ENCODE measurements at places on chromosomes 13 and 19. TPM values are rescaled to one million over a fixed set of nuclear protein-coding genes. Genes with fewer than 3 reads are reported as not detected.

- DNase-seq: no peak
Observed at GRCh38 chr19:19429361-19429760, 23.9 kb downstream of the GATAD2A start.

DNA sequence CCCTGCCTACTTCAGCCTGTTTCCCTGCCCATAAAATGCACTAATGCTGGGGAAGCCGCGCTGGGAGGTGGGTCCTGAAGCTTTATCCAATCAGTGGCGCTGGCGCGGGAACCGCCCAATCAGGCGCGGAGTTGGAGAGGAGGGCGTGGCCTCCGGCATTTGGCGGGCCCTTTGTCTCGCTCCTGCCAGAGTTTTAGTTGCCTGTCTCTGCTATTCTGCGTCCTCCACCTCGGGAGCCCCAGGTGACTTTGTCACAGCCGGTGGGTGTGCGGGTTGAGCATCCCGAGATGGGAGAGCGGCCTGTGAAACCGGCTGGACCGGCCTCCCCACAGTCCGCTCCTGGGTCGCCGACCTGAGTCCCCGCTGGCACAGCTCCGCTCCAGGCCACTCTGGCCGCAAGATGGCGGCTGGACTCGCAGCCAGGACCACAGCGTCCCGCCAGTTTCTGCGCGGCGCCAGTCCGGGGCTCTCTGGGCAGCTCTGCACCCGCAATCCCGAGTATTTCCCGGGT lies 30.7 kb upstream of the ZNF429 start:
- peak; percentile 89 for DNase-seq

DNA sequence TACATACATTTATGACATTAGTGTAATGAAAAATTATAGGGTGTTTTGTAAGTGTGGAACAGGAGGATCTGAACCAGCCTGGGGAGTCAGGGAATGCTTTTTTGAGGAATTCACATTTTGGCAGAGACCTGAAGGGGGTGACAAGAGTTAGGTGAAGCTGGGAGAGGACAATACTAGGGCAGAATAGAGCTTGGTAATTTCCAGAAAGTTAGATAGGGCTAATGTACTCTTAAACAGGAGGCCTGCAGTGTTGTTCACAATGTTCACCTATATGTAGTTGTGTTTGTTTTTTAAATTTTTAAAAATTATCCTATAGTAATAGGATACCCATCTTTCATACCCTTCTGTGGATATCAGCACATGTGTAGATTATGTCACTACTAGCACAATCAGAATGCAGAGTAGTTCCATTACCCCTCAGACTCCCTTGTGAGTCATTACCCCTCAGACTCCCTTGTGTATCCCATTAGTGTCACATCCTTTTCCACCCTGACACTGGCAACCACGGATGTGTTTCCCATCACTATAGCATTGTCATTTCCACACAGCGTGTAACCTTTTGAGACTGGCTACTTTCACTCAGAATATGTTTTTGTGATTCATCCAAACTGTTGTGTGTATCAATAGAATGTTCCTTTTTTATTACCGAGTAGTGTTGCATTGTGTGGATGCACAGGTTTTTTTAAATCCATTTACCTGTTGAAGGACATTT lies 43.1 kb downstream of the PCCA start:
- no peak for DNase-seq

The CCDC8 gene
- 86.6 TPM for polyA plus RNA-seq

The B3GNT8 gene
- 2.3 TPM for polyA plus RNA-seq

- no peak for DNase-seq
Observed at GRCh38 chr13:79660361-79660760, 179.4 kb downstream of the NDFIP2 start.

The ICAM4 gene
- polyA plus RNA-seq: not detected

The SERTAD1 gene
- polyA plus RNA-seq: not detected

The AP1M2 gene
- polyA plus RNA-seq: 0.43 TPM

The NDUFB7 gene
- 109 TPM for polyA plus RNA-seq

DNA sequence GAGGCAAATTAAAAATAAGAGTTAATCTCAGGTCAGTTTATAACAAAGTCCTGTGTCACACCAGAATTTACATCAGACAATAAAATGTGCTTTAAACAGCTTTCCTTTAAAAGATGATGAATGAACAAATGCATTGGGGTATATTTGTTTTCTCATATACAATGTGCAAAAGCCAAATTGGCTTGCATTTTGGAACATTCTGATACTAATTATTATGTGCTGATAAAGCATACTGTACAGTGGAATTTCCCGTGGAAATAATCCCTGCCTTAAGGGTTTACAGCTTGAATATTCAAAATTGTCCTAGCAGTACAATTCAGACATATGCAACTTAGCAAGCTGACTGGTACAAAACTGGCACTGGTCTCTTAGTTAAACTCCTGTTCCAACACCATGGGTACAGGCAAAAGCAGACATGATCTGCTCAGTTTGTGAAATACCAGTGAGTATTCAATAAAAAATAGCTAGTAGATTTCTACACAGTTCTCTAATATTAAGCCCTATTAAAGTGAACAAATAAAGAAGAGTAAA lies 373.4 kb downstream of the SLITRK1 start:
- DNase-seq: peak; percentile 31

DNA sequence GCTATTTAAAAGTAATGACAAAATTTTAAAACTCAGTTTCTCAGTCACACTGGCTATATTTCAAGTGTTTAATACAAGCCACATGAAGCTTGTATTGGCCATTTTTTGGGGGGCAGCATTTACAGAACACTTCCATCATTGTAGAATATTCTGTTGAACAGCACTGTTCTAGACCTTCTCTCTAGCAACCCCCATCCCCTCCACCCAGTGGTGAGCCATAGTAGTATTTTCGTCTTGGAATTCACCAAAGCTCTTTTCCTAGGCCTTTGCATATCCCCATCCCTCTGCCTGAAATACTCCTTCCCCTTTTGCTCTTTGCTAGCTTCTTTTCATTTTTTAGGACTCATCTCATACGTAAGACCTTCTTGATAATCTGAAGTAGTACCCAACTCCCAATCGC lies 99.5 kb downstream of the ZC3H13 start:
- DNase-seq: no peak

- DNase-seq: no peak
Observed at GRCh38 chr19:49940482-49940791, 11.1 kb upstream of the NUP62 start.

DNA sequence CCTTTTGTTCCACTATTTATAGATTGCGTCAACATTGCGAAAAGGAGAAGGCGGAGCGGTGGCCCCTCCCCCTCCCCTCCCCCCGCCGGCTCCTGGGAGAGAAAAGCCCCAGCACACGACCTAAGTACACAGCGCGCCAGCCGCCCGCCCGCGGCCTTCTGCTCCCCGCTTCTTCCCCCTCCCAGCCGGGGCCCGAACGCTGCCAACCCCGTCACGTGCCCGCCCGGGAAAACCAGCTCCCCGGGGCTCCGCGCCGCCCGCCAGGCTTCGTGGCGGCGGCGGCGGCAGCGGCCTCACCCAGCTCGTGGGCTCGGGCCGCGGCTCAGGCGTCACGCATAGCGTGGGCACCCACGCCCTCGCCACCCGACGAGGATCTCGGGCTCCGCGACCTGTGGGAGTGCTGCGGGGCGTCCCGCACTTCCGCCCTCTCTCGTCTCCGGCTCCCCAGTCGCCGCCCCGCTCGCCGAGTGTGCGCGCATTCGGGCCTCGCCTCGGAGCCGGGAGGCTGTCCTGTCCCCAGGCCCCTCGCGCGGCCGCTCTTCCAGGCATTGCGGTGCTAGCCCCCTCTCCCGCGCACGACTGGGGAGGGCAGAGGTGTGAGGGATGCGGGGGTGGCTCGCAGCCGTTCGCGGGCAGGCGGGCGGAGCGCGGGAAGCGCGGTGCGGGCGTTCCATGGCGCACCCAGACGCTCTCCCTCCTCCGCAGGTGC lies 110.5 kb downstream of the KCNRG start:
- peak; percentile 86 for DNase-seq

GRCh38 chr13:29857085-29857484 lies 6.7 kb upstream of the UBL3 start:
- DNase-seq: no peak

DNA sequence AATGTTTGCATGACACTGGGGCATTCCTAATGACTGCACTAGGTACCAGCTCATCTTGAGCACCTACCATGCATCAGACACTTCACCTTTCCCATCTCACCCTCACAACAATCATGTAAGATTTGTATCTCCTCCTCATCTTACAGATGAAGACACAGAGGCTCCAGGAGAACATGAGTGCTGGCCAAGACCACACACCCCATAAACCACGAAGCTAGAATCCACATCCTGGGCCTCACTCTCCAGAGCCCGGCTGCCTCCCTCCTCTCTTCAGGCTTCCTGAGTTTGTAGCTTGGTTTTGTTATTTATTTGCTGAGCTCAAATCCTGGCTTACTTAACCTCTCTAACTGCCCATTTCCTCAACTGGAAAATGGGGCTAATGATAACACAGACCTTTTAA lies 25.9 kb downstream of the FAM216B start:
- DNase-seq: no peak

DNA sequence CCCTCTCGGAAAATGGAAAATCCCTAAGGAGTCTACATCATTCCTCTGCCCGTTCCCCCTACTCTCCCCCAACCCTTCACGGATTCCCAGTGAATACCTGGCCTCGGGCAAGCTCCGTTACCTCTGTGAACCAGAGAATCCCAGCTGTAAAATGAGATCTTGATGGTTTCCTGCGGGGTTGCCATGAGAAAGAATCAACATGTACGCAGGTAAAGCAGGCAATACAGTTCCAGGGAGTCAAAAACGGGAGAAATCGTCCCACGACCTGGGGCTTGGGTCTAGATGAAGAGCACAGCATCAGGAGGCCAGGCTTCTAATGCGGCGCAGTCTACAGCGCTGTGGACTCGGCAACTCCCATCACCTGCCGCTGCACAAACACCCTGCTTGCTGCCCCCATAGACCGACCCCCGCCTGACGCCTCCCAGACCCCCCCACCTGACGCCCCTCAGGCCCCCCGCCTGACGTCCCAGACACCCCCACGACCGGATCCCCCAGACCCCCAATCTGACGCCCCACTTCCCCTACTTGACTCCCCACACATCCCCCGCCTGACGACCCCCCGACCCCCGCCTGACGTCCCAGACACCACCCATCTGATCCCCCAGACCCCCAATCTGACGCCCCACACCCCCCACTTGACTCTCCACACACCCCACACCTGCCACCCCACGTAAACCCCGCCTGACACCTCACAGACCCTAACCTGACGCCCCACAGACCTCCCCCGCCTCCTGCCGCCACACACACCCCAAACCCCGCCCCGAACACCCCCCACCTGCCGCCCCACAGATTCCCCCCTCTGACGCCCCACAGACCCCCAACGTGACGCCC lies 680 bp downstream of the LIG4 start:
- no peak for DNase-seq

DNA sequence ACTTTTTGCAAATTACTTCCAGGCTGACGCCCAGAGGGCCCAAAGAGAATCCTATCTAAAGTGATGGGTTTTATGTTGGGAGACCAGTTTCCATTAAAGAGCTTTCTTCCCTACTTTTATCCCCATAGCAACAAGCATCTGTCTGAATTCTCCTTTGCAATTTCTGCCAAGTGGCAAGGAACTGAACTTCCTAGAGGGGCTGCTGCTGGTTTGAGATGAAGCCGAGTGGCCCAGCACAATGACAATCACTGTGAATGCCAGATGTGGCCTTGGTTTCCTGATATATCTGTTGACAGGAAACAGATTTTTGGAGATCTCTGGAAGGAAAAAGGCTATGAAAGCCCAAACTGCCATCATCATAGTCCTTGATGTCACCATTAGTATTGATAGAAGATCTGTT lies 198.6 kb downstream of the OXGR1 start:
- DNase-seq: no peak

DNA sequence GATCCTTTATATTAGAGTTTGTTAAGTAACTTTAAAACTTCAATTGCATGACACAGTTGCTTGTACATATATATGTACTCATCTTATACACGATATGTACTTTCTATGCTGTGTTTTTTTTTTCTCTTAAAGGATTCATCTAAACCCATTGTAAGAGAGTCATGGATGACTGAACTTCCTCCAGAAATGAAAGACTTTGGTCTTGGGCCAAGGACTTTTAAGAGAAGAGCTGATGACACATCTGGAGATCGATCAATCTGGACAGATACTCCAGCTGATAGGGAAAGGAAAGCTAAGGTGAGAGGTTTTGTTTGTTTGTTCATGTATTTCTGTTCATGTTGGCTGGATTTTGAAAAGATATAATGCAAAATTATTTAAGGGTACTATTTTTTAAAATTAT lies 26.0 kb downstream of the GPALPP1 start:
- DNase-seq: no peak

- no peak for DNase-seq
Observed at GRCh38 chr19:45782162-45782691, at the start of gene DMPK. DMPK (minus strand) TSS chr19:45782490; CDS start chr19:45782352, 138 bp downstream.

The UBL3 gene
- polyA plus RNA-seq: 32.9 TPM

DNA sequence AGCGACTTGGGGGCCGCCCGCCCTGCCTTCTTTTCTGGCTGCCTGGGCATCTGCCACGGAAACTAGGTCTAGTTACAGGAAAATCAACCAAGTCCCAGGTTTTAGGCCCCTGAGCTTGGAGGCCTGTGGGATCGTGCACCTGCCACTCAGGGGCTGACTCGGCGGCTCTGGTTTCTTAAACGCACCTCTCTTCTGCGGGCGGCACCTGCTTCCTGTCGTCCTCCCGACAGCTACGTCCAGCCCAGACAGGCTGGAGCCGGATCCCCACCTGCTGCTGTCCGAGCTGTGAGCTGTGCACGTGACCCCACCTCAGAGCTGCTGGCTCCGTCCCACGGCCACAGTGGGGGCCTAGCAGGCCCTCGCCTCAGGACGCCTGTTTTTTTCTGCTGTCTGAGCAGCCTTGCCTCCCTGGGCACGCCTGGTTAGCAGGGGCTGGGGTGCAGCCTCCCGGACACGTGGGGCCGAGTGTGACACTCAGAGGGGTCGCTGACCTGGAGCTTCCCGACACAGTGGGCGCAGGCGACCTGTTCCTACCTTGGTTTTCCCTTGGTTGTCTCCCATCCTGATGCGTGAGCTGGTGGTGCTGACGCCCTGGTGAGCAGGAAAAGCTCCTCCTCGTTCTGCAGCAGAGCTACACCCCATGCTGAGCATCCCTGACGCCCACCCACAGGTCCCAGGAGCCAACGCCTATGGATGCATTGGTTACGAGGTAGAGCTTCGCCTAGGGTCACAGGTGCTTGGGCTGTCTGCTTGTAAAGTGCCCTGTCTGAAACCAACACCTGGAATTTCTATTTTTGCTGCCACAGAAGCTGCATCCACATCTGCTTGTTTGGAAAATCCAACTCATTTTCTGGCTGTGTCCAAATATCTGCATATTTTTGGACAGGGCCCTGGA lies 17.5 kb downstream of the TMEM255B start:
- no peak for DNase-seq

- no peak for DNase-seq
Observed at GRCh38 chr13:43229506-43229905, 206.1 kb downstream of the DNAJC15 start.

DNA sequence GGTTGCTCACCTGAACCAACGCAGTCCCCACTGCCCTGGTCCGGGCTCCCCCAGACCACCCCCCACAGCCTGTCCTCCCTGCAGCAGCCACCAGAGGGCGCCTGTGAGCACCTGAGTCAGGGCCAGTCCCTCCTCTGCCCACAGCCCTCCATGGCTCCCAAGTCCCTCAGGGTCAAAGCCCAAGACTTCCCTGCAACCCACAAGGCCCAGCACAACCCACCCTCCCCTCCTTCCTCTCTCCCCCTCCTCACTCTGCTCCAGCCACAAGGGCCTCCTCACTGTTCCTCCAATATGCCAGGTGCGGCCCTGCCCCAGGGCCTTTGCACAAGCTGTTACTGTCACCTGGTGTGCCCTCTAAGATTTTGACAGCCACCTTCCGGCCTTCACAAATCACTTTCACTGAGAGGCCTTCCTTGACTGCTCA lies 10.9 kb downstream of the GNA15 start:
- DNase-seq: no peak

The CEACAM21 gene
- 1.9 TPM for polyA plus RNA-seq

GRCh38 chr19:15962319-15962718 lies 13.5 kb downstream of the OR10H4 start:
- no peak for DNase-seq

The NKPD1 gene
- 0.07 TPM for polyA plus RNA-seq
